Choroid plexus epithelial cell (primary cell): ENCODE measurements at places on chromosomes 1 and 21.
A peak's percentile ranks its signal among the peaks of the same experiment; 100 is the strongest.

GRCh38 chr1:171455967-171456366, 29.4 kb upstream of the PRRC2C start:
- no peak for DNase-seq

DNA sequence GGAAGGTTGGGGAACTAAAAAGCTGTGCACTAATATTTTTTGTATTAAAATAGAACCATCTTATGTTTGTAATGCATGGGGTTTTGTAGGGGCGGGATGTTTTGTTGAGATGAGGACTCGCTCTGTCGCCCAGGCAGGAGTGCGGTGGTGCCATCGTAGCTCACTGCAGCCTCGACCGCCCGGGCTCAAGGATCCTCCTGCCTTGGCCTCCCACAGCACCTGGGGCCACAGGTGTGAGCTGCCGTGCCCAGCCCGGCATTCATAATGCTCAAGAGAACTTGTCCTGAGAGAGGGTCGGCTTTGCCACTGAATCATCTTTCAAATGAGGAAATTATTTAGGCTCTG, 3.0 kb upstream of the C1orf159 start:
- no peak for DNase-seq

DNA sequence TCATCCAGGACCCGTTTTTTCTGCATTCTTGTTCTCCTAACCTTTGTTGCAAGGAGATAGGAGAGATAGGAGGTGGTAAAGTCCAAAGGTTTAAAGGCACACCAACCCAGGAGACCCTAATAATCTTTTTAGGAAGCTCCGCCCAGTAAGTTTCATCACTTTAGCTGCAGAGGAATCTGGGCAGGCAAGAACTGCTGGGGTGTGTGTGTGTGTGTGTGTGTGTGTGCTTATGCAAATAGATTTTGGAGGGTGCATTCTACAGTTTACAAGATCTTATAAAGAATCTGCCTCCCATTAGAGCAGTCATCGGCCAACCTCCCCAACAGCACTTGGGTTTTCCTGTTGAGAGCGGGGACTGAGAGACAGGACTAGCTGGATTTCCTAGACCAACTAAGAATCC, 3.9 kb upstream of the IL10 start:
- no peak for DNase-seq

DNA sequence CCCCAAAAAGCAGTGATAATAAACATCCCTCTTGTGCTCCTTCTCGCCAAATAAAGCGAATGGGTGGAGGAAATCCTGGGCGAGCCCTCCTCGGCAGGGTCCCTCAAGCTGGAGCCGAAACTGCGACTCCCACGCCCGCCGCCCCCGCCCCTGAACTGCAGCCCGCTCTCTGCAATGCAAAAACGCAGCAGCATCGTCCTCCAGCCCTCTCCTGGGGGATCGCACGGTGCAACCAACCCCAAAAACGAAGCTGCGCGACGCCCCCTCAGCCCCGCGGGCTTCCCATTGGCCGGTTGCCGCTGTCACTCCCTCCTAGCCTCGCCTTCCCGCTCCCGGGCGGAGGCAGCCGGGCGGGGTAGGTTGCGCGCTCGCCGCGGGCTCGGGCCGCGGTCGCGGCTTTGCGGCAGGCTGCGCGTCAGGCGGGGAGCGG, at the start of gene TMCC2:
TSS of gene TMCC2 (plus strand) at position 363 of the 430 bp plus-strand sequence. CDS start 619 bp downstream, outside the sequence.
- DNase-seq, result peak; percentile 85

DNA sequence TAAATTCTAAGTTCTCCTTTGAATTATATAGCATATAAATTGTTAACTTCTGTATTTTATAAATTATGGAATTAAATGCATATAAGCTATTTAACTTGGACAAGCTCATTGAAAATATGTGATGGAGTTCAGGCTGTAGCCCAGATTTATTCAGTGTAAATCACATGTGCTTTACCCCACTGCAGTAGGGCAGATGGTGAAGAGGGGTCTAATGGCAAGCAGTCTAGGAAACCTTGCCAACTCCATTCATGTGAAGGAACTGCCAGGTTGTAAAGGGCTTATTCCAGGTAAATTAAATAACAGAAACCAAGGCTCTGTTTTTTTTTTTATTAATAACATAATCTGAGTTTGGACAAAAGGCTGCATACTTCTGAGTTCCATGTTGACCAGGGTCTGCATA, 243.2 kb downstream of the NCAM2 start:
- DNase-seq, result no peak

DNA sequence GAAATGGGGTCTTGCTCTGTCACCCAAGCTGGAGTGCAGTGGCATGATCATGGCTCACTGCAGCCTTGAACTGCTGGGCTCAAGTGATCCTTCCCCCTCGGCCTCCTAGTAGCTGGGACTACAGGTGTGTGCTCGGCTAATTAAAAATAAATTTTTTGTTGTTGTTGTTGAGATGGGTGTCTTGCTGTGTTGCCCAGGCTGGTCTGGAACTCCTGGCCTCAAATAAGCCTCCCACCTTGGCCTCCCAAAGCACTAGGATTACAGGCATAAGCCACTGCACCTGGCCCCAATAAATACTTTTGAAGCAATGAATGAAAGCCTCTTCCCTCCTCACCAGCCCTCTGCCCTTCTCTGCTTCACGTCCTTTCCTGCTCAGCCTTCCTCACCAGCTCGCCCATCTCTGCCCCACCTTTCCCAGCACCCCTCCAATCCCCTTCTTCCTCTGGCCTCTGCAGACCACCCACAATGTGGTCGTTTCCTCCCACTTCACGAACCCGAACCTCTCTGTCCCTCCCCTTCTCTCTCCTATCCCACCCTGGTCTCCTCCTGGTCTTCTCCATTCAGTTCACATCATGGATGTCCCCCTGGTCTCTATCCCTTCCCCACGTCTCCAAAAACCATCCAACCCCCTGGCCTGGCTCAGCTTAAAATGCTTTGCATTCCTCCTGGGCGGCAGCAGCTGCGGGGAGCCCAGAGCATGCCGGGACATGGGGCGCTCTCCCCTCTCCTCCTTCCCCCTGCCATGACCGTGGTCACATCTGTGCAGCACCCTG, 38.4 kb downstream of the RAP1GAP start:
- DNase-seq, result no peak

GRCh38 chr1:100785470-100786052, 66.0 kb downstream of the VCAM1 start:
- DNase-seq, result peak; percentile 82

GRCh38 chr1:212139526-212140135, 104.1 kb downstream of the DTL start:
- DNase-seq, result no peak

GRCh38 chr1:49225464-49225863, 448.8 kb upstream of the BEND5 start:
- no peak for DNase-seq

- DNase-seq, result no peak
Measured at GRCh38 chr1:87169263-87169910, 159.3 kb upstream of the LMO4 start.

DNA sequence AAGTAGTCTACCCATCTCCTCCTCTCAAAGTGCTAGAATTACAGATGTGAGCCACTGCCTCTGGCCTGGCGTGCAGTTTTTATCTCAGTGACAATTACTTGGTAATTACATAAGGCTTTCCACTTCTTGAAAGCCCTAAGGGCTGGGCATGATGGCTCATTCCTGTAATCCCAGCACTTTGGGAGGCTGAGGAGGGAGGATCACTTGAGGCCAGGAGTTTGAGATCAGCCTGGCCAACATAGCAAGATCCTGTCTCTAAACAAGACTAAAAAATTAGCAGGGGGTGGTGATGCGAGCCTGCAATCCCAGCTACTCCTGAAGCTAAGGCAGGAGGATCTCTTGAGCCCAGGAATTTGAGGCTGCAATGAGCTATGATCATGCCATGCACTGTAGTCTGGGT, 7.7 kb downstream of the HHAT start:
- no peak for DNase-seq

DNA sequence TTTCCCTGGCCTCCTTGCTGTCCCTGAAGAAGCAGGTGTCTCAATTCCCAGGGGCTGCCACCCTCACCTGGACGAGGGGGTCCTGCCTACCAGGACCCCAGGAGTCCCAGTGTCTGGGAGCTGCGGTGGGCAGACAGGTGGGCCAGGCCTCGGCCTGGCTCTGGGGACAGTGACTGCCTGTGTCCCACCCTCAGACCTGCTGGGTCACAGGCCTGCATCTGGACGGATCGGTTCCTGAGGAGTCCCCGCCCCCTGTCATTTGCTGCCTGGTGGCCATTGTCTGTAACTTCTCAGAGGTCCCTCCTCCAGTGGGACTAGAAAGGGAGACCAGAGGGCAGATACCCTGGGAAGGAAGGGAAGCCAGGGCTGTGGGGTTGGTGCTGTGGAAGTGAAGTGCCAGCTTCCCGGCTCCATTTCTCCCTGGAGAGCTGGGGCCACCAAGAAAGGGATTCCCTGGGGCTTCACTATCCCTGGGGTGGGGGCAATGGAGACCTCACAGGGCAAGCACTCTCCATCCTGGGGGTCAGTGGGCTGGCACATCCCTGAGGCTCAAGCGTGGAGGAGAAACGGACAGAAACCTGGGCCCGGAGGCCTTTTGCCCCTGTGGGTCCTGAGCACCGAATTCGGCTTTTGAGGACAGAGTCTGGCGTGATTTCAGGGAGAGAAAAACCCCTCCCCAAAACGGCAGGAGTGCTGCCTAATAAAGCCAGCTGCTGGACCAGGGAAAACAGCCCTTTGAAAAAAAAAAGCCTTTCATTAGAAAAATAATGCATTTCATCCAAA, 157.3 kb downstream of the PEX14 start:
- no peak for DNase-seq

DNA sequence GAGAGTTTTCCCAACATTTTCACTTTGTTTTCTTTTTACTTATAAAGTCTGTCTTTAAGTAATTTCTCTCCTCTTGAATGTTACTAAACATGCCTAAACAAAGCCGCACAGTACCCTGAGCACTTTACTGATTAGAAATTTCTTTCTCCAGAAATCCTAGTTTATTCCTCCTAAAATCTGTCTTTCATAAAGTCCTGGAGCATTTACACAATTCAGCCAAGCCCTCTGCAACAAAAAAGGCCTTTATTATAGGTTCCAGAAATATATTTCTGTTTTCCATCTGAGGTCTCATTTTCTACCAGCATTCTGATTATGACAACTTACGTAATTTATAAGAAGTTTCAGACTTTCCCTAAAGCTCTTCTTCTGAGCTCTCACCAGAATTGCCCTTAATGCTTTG, 549.5 kb upstream of the OLFM3 start:
- DNase-seq, result no peak

DNA sequence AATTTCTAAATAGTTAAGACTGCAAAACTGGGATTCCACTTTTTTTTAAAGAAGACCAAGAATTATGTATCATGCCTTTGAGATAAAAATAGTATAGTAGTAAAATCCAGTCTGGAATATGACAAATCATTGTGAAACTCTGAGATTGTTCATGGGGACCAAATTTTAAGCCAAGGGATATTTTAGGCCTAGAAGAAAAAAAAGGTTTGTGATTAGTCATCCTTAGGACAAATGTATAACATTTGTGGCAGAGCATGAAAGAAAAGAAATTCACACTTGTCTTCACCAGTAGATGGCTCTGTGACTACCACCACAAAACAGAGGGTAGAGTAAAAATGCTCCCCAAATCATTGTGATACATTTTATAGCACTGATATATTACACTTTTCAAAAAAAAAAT, 226.1 kb downstream of the KCTD3 start:
- peak; percentile 44 for DNase-seq

DNA sequence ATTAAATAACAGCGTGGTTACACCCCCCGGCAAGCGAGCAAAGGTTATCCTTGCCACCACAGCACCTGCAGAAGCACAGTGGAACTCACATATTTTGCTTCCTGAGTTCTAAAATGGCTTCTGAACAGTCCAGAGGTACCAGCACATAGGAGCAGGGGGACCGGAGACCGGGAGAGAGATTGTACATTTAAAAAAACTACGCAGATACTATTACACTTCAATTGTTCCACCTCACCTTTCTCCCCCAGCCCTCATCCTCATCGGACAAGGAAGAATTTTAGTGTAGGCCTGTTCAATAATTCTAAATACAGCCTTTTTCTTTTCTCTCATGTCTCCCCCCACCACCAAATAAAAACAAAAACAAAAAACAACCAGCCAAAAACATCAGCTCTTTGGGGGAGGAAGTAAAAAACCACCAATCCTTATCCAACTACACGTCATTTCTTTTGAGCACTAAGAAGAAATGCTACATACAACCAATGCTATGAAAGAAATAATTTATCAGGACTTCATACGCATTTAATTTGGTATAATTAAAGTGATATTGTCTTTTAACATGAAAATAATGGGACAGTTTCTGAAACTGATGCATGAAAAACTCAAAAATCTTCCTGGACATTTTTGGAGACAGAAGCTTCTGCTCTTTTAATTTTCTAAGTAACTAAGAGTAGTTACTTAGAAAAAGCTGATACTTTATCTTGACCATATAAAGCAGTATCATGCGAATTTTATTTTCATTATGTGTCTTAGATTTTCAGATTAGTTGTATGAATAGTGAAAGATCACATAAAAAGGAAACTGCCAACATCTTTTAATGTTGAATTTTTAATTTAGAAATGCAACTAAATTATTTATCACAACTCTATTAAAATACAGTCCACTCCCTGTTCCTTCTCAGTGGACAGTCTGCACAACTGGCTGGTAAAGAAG, 9.1 kb downstream of the CDKN2C start:
- DNase-seq, result no peak

DNA sequence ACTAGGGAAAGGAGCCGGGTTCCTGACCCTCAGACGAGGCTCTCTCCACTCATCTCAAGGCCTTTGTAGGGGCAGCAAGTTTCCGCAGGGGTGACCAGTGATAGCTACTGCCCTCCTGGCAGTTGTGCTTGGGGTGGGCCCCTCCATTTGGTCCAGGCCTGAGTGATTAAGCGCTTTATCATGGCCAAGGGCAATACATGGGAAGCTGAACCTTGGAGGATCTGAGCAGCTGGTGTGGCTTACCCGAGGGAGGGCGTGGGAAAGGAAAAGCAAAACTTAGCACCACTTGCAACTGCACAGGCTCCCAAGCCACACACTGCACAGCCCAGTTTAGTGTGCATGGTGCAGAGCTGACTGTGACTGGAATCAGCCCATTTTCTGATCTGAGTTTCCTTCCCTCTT, 47.8 kb downstream of the GADD45A start:
- peak; percentile 92 for DNase-seq

DNA sequence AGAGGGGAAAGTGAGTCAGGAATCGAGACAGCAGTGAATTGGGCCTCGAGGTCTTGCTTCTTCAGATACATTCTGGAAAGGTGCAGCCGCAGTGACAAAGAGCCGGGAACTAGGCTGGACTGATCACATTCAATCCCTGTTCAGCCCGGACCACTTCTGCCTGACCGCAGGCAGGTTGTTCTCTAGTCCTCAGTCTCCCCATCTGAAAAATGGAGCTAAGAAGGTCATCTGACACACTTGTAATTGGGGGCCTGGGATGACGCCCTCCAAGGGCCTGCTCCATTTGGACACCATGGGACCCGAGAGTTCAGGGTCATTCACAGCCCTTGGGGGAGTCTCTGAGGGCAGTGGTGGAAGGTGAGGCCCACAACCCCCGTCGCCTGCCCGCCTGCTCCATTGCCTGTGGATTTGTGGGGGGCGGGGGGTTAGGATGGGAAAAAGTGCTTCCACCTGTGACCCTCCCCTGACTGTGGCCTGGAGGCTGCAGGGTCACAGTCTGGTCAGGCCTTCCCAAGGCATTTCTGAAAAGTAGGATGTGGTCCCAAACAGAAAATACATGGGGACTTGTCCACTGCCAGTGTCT, 87.9 kb upstream of the CSF3R start:
- no peak for DNase-seq

GRCh38 chr1:159829822-159830465, 3.3 kb downstream of the SLAMF8 start:
- DNase-seq, result peak; percentile 47

GRCh38 chr1:25662061-25662460, 45.5 kb downstream of the MAN1C1 start:
- no peak for DNase-seq
